ENCODE measurements at places on chromosomes 1 and 21. TPM values are rescaled to one million over a fixed set of nuclear protein-coding genes. Genes with fewer than 3 reads are reported as not detected.

HENMT1 gene
- polyA plus RNA-seq = 0.03 TPM

TIE1 gene
- polyA plus RNA-seq = 0.81 TPM

CD52 gene
- not detected for polyA plus RNA-seq

ELF3 gene
- 0.11 TPM for polyA plus RNA-seq

OBSCN gene
- polyA plus RNA-seq = 4.0 TPM

TNFRSF4 gene
- polyA plus RNA-seq = not detected

SHISAL2A gene
- polyA plus RNA-seq = 0.07 TPM

RIMS3 gene
- 2.9 TPM for polyA plus RNA-seq

FBXO44 gene
- polyA plus RNA-seq = 42.8 TPM

PSMB2 gene
- 83.5 TPM for polyA plus RNA-seq

C1orf74 gene
- 2.1 TPM for polyA plus RNA-seq

TMEM125 gene
- not detected for polyA plus RNA-seq

WDR64 gene
- not detected for polyA plus RNA-seq

CCDC24 gene
- polyA plus RNA-seq = 11.8 TPM

LRRC7 gene
- 0.03 TPM for polyA plus RNA-seq

GUCA2A gene
- not detected for polyA plus RNA-seq

SRGAP2B gene
- polyA plus RNA-seq = 19.5 TPM

OR6P1 gene
- not detected for polyA plus RNA-seq

RUNX3 gene
- polyA plus RNA-seq = not detected

LRRN2 gene
- not detected for polyA plus RNA-seq

MEX3A gene
- polyA plus RNA-seq = 15.1 TPM

FCRL1 gene
- polyA plus RNA-seq = not detected

CAPN9 gene
- not detected for polyA plus RNA-seq

TSSK3 gene
- 0.28 TPM for polyA plus RNA-seq

OR2T35 gene
- polyA plus RNA-seq = not detected

SNAP47 gene
- polyA plus RNA-seq = 44.0 TPM

CCDC181 gene
- 1.2 TPM for polyA plus RNA-seq

NBPF6 gene
- not detected for polyA plus RNA-seq

MAEL gene
- polyA plus RNA-seq = not detected

KCNT2 gene
- 0.56 TPM for polyA plus RNA-seq

ST6GALNAC3 gene
- polyA plus RNA-seq = 12.1 TPM

SLC35F3 gene
- 1.5 TPM for polyA plus RNA-seq

TMEM200B gene
- polyA plus RNA-seq = 1.5 TPM

HUNK gene
- 0.28 TPM for polyA plus RNA-seq

SPEN gene
- polyA plus RNA-seq = 3.2 TPM

SLAMF1 gene
- polyA plus RNA-seq = not detected

UBXN10 gene
- not detected for polyA plus RNA-seq

LCE1D gene
- polyA plus RNA-seq = not detected

FAM72B gene
- polyA plus RNA-seq = 6.0 TPM

OR2M3 gene
- polyA plus RNA-seq = not detected

GSTM1 gene
- polyA plus RNA-seq = not detected

NUP210L gene
- not detected for polyA plus RNA-seq

DENND2C gene
- polyA plus RNA-seq = 0.03 TPM

CD244 gene
- polyA plus RNA-seq = not detected

CLDN19 gene
- polyA plus RNA-seq = not detected

PTGFRN gene
- polyA plus RNA-seq = 22.4 TPM

MRPS6 gene
- 26.8 TPM for polyA plus RNA-seq

DYRK3 gene
- polyA plus RNA-seq = 3.6 TPM

NPHS2 gene
- not detected for polyA plus RNA-seq

VAV3 gene
- 0.02 TPM for polyA plus RNA-seq

FAM131C gene
- 0.97 TPM for polyA plus RNA-seq
